ENCODE measurements at places on chromosomes 16 and 17.
A peak's percentile ranks its signal among the peaks of the same experiment; 100 is the strongest.

DNA sequence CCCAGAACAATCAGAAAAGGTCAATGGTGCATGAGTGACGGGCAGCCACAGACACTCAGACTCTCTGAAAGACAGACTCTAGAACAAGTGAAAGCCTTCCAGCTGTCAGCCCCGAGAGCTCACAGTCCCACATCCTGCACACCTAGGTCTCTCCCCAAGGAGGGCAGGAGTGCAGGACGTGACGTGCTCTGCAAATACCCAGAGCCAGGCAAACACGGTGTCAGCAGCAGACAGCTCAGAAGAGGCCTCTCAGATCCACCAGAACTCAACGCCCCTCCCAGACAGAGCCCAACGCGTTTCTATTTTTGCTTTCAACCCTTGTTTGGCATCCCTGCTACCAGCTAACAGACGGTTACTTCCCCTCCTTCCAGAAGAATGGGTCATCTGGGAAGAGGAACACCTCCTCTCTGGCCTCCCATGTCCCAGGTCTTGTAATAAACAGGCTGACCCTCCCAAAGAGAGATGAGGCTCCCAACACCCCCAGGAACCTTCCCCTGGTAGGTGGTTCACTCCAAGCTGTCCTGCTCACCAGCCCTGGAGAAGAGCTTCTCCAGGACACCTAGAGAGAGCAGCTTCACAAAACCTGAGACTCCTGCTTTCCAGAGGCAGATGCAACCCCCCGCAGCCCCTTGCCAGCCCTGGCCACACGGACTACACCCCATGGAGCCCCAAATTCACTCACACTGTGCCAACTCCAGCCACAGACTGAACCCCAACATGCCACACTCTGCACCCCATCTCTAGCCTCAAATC, 7.6 kb downstream of the PITPNM3 start:
- peaks cover 11% of the 10 kb centered on the region for H3K4me1 ChIP-seq
- DNase-seq: no peak
- H3K27me3 ChIP-seq: peaks cover 13% of the 10 kb centered on the region
- no peak overlapping the region for H3K27ac ChIP-seq
- no peak overlapping the region for H3K4me3 ChIP-seq

- peaks cover 18% of the 10 kb centered on the region for H3K4me1 ChIP-seq
- peak; percentile 69 for DNase-seq
- H3K27me3 ChIP-seq: peaks cover 6% of the 10 kb centered on the region
- H3K36me3 ChIP-seq: no peaks in the 10 kb centered on the region
- H3K27ac ChIP-seq: peak overlapping the region; percentile 17
- no peak overlapping the region for H3K4me3 ChIP-seq
Observed at GRCh38 chr17:17351901-17352781, 49.0 kb downstream of the NT5M start.

DNA sequence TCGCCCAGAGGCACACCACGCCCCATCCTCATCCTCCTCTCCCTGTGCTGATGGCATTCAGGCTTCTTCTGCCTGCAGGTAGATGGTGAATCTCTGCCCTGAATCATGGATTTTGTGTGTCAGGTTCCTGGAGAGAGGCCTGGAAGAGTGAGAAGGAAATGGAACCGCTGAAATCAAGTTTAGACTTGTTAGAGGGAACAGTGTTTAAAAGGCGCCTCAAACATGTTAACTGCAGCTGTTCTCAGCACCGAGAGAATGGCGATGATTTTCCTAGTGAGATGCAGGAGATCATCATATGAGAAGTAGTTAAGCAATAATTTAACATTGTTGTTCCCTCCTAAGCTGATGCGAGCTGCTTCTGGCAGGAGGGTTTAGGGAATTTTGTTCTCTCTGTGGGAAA, 744.4 kb upstream of the EEF2KMT start:
- no peaks in the 10 kb centered on the region for H3K36me3 ChIP-seq
- peaks cover 6% of the 10 kb centered on the region for H3K27me3 ChIP-seq
- no peak for DNase-seq
- peaks cover 12% of the 10 kb centered on the region for H3K4me1 ChIP-seq
- no peak overlapping the region for H3K27ac ChIP-seq

DNA sequence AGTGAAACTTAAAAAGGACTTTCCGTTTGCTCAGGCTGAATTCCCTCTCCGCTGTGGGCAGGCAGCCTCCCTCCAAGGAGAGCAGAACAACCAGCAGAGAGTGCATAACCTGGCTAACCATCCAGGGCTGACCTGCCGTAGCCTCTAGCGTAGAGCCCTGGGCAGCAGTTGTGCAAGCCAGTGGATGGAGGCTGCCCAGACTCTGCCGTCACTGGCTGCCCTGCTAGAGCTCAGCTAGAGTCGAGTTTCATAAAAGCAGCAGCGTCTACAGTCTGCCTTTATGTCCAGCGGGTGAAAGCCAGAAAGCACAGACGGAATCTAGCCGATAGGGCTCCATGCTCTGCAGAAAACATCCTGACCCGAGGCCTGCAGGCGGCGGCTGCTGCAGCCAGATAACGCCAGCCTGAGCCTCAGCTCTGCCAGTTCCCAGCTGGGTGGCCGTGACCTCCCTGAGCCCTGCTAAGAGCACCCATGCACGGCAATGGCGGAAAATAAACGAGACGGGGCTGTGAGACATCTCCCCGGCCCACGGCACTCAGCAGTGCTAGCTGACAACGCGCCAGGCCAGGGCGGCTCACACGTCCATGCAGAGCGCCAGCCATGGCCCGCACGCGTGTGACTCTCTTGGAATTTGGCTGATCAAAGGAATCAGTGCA, 231.3 kb downstream of the ENGASE start:
- peaks cover 11% of the 10 kb centered on the region for H3K27me3 ChIP-seq
- H3K4me1 ChIP-seq: peaks cover 26% of the 10 kb centered on the region
- H3K27ac ChIP-seq: peak overlapping the region; percentile 43
- no peak for DNase-seq
- H3K36me3 ChIP-seq: peaks cover under 1% of the 10 kb centered on the region

- H3K4me1 ChIP-seq: no peaks in the 10 kb centered on the region
- H3K27me3 ChIP-seq: peaks cover 5% of the 10 kb centered on the region
- H3K36me3 ChIP-seq: peaks cover 6% of the 10 kb centered on the region
- no peak overlapping the region for H3K27ac ChIP-seq
Observed at GRCh38 chr17:77010667-77011066, 130.1 kb upstream of the SEC14L1 start.

DNA sequence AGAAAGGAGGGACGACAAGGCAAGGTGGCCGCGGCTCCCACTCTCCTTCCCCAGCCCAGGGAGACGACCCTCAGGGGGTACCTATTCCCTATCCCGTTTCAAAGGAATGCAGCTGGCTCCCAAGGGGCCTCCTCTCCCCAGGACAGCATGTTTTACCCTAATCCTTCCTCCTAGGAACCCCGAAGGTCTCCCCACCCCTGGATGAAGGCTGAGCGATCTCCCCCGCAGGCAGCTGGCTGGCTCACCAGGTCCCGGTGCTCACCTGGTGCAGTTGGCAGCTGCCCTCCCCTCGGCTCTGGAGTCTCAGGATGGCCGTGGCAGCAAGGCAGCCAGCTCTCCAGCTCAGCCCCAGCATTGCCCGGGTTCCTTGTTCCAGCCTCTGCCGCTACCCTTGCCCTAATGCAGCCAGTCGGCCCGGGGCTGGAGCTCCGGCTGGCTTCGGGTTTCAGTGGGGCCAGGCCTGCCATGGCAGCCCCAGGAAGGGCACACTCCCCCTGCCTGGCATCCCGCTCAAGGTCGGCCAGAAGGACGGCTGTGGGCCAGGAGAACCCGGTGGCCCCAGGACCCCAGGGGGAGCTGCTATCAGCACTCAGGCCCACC, 4.6 kb downstream of the CLUH start:
- peaks cover 7% of the 10 kb centered on the region for H3K27me3 ChIP-seq
- H3K27ac ChIP-seq: no peak overlapping the region
- no peak for DNase-seq
- no peaks in the 10 kb centered on the region for H3K36me3 ChIP-seq
- H3K4me1 ChIP-seq: peaks cover 11% of the 10 kb centered on the region

- H3K27me3 ChIP-seq: peaks cover 13% of the 10 kb centered on the region
- DNase-seq: peak; percentile 47
- peaks cover 15% of the 10 kb centered on the region for H3K4me1 ChIP-seq
- peak overlapping the region; percentile 66 for H3K27ac ChIP-seq
- peak overlapping the region; percentile 71 for H3K4me3 ChIP-seq
Observed at GRCh38 chr17:82593590-82594087, 54.6 kb downstream of the WDR45B start.

DNA sequence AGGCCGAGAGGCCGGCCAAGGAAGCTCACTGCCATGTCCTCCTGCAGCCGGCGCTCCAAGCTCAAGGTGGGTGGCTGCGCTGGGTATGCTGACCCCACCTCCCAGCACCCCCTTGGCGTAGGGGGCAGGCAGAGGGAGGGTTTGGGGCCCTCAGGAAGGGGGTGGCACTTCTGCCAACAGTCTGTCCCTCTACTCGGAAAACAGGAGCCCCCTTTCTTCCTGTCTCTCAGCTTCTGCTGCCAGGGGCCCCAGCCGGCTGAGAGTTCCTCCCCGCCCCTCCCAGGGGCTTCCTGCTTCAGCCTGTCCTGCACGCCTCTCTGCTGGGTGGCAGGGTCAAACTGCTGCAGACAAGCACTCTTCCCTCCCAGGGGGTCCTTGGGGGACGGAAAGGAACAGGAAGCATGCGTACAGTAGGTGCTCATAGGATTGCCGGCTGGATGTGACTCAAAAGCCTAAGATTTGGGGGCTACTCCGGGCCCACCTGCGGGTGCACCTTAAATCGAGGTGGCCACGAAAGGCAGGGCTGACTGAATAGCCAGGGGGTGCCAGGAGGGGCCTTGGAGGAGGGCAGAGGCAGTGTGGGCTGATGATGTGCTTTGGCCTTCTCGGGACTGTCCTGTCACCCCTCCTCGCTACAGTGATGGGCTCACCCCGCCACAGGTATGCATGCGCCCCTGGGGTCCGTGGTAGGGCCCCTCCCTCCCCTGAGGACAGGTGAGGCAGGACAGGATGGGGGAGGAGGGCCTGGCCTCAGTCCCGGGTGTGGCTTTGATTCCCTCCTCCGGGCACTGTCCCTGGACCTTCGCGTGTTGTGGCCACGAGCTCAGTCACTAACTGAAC, 4.0 kb downstream of the CBX2 start:
- H3K36me3 ChIP-seq: peaks cover 9% of the 10 kb centered on the region
- no peak overlapping the region for H3K4me3 ChIP-seq
- H3K4me1 ChIP-seq: peaks cover 17% of the 10 kb centered on the region
- no peak overlapping the region for H3K27ac ChIP-seq
- no peak for DNase-seq
- peaks cover 19% of the 10 kb centered on the region for H3K27me3 ChIP-seq

- H3K4me1 ChIP-seq: no peaks in the 10 kb centered on the region
- no peak overlapping the region for H3K4me3 ChIP-seq
- no peak for DNase-seq
- H3K27me3 ChIP-seq: no peaks in the 10 kb centered on the region
Observed at GRCh38 chr17:32239456-32239855, 26.2 kb upstream of the RHBDL3 start.

DNA sequence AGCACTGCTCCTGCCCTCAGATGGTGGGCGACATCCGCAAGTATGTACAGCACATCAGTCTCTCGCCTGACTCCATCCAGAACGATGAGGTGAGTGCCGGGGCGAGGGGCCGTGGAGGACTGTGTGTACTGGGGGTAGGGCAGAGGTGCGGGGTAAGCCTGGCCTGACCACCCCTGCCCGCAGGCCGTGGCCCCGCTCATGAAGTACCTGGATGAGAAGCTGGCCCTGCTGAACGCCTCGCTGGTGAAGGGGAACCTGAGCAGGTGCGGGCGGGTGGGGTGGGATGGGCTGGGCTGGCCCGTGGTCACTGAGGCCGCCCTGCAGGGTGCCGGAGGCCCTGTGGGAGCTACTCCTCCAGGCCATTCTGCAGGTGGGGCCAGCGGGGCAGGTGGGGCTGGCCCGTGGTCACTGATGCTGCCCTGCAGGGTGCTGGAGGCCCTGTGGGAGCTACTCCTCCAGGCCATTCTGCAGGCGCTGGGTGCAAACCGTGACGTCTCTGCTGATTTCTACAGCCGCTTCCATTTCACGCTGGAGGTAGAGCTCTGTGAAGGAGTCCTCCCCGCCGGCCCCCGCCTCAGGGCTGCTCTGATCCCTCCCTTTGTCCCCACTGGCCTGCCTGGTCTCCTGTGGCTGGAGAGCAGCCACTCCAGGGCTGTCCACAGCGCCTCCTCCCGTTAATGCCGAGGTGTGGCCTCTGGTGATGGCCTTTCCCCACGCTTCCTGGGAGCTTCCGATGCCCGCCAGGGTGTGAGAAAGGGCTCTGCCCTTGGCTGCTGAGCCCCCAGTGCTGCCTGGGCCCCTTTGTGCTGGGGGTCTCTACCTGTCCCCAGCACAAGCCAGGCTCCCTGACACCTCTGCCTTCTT, 5.0 kb downstream of the TSR3 start:
- H3K27me3 ChIP-seq: peaks cover 14% of the 10 kb centered on the region
- H3K4me3 ChIP-seq: no peak overlapping the region
- no peaks in the 10 kb centered on the region for H3K4me1 ChIP-seq
- DNase-seq: no peak

GRCh38 chr17:49021095-49021767, 24.0 kb downstream of the IGF2BP1 start:
- peaks cover 2% of the 10 kb centered on the region for H3K27me3 ChIP-seq
- H3K36me3 ChIP-seq: no peaks in the 10 kb centered on the region
- peak overlapping the region; percentile 9 for H3K4me3 ChIP-seq

GRCh38 chr17:74746376-74746775, 2.1 kb upstream of the NHERF1 start:
- no peak overlapping the region for H3K27ac ChIP-seq
- H3K4me1 ChIP-seq: peaks cover 12% of the 10 kb centered on the region
- no peaks in the 10 kb centered on the region for H3K36me3 ChIP-seq

- H3K27ac ChIP-seq: no peak overlapping the region
- no peak for DNase-seq
- H3K27me3 ChIP-seq: peaks cover 3% of the 10 kb centered on the region
- no peak overlapping the region for H3K4me3 ChIP-seq
- peaks cover 5% of the 10 kb centered on the region for H3K36me3 ChIP-seq
Observed at GRCh38 chr17:82845163-82845807, 5.5 kb upstream of the ZNF750 start.

DNA sequence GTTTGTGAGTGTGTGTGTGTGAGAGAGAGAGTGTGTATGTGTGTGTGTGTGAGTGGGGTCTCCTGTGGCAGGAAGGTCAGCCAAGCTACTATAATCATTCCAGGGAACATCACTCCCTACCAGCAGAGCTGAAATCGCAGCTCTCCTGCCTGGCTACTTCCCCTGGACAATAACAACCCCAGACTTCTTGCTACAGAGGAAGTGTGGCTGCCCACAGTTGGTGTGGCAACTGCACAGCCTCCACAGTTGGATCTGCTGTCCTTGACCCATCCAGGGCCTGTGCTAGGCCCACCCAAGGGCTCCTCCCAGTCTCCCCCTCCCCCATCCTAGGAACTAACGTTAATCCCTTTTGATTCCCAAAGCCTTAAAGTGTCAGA, 1.5 kb downstream of the SLC13A5 start:
- peaks cover 22% of the 10 kb centered on the region for H3K27me3 ChIP-seq
- no peak for DNase-seq
- peaks cover 5% of the 10 kb centered on the region for H3K36me3 ChIP-seq
- H3K27ac ChIP-seq: no peak overlapping the region
- H3K4me3 ChIP-seq: peak overlapping the region; percentile 4

All from glutamatergic neuron (in vitro differentiated cells).